ENCODE measurements at places on chromosomes 3 and 15.

GRCh38 chr3:43146599-43146998 lies 40.7 kb upstream of the POMGNT2 start:
- no peak for DNase-seq

GRCh38 chr3:63973406-63973805 lies 49.9 kb downstream of the PSMD6 start:
- DNase-seq, result no peak

DNA sequence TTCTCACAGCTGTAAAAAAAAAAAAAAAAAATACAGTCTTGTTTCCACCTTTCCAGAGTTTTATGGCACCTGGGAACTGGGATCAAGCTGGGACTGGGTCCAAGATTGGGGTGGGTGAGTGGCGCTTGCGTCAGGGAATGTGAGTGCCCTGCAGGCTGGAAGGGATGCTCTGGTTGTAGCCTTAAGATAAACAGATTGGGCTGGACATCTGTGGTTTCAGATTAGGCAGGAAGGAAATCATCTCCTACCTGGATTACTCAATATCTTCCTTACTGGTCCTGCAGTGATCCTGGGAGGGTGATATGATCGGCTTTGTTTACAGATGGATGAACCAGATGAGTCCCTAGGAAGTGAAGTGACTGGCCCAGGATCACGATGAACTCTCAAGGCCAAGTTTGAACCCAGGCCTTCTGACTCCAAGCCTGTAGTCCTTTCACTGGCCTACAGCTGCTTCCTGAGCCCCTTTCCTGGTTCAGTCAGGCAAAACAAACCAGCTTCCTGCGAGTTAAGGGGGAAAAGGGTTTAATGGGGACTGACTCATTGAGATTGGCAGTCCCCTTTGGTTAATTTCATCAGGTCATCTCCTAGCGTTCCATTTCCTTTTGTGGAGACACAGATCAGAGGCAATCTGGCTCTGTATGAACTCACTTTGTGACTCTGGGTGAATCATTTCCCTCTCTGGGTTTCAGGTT lies 179.8 kb downstream of the THSD4 start:
- DNase-seq, result no peak

- no peak for DNase-seq
Observed at GRCh38 chr15:88089731-88090130, 166.8 kb downstream of the NTRK3 start.

DNA sequence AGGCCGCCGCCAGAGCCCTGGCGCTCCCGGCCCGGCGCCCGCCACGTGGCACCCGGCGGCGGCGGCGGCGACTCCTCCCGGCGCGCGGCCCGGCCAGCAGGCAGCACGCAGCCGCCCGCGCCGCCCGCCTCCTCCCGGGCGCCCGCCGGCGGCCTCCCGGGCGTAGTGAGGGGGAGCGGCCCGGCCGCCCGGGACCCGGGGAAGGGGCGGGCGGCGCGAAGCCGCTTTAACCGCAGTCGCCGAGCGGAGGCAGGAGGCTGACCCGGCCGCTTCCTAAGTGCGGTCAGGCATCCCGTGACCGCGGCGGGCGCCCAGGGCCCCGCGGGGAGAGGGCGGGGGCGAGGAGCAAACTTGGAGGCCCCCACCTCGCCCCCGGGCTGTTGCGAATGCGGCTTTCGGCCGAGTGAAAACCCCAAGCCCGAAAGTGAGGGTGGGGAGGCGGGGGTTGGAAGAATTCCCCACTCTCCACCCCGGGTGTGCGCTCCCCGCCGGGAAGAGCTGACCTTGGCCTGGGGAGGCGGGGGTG lies 1.7 kb upstream of the HES1 start:
- DNase-seq, result no peak

DNA sequence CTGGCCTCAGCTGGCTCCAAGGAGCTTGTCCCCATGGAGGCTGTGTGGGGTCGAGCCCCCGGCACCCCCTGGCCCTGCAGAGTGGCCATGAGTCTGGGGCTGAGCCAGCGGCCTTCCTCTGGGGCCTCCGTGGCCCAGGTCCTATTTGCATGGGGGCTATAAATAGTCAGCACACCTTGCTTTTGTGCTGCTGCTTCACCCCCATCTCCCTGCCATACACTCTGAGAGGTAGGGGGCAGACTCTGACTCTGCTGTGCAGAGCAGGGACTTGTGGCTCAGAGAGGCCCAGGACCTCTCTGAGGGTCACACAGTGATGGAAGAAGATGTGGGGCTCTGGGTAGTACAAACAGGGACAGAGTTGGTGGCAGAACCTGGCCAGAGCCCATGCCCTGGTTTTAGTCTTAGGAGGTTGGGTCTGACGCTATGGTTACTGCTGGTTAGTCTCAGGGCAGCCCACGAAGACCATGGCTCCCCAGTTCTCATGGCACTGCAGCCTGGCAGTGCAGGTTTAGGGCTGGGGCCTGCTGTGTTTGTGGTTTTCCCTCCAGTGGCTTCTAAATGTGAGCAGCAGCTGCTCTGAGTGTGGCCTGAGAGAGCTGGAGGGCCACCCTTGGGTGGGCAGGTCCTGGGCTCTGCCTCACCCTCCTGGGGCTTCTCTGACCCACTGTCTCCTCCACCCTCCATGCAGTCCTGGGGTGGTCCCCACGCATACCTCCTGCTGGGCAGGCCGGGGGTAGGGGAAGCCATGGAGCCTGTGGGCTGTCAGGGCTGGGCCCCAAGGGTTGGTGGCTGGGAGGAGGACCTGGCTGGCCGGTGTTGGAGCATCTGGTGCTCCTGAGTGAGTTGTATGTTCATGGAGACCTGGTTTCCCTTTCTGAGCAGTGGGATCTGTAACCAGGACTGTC lies 13.6 kb downstream of the PRKCD start:
- DNase-seq, result no peak

- no peak for DNase-seq
Observed at GRCh38 chr15:78968539-78969271, 23.9 kb upstream of the CTSH start.

DNA sequence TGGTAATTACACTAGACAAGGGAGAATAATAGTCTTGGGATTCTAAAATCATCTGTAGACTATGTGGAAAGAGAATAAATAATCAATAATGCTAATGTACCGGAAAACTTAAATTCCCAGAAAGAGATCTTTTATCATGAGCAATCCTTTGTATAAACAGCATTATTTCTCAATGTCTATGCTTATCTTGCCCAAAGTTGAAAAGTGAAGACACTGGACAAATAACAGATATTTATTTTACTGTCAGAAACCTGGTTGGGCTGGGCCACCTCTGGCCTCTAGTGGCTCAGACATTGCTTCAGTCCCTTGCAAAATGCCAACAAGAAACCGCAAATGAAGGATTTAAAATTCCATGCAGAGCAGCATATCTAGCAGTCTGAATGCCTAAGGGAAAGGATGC lies 409.9 kb downstream of the FHIT start:
- DNase-seq, result no peak
